ENCODE measurements at places on chromosomes 1 and 21. TPM values are rescaled to one million over a fixed set of nuclear protein-coding genes. Genes with fewer than 3 reads are reported as not detected.
A peak's percentile ranks its signal among the peaks of the same experiment; 100 is the strongest.

GRCh38 chr1:22654692-22655091, 1.7 kb downstream of the C1QB start:
- DNase-seq, result no peak
- no peaks in the 10 kb centered on the region for H3K4me1 ChIP-seq
- no peaks in the 10 kb centered on the region for H3K27me3 ChIP-seq
- no peak overlapping the region for H3K27ac ChIP-seq

DNA sequence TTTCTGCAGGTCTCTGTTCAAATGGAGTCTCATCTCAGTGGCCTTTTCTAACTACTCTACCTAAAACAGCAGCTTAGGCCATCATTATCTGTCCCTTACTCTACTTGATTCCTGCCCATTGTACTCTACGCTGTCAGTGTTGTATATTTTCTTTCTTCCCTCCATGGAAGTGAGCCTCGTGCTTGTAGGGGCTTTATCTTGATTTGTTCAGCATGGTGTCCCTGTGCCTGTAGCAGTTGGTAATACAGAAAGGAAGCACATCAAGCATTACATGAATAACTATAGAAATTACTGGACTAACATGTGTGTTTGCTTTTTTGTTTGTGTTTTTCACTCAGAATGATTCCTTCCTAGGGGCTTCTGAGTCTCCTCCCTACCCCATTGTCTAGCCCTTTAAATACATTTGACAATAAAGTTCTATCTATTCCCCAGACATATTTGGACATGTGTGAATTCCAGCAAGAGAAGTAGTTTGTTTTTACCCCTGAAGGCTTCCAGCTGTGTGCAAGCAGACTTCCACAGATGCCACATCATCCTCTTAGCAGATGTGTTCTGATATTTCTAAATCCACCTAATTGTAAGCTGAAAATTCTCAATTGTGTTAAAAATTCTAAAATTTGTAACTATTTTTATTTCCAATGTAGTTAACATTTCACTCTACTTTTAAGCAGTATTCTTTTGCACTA, 40.3 kb downstream of the PRMT2 start:
- no peak overlapping the region for H3K4me3 ChIP-seq
- no peaks in the 10 kb centered on the region for H3K36me3 ChIP-seq
- no peaks in the 10 kb centered on the region for H3K27me3 ChIP-seq
- no peaks in the 10 kb centered on the region for H3K4me1 ChIP-seq
- H3K27ac ChIP-seq, result no peak overlapping the region
- no peak for DNase-seq

DNA sequence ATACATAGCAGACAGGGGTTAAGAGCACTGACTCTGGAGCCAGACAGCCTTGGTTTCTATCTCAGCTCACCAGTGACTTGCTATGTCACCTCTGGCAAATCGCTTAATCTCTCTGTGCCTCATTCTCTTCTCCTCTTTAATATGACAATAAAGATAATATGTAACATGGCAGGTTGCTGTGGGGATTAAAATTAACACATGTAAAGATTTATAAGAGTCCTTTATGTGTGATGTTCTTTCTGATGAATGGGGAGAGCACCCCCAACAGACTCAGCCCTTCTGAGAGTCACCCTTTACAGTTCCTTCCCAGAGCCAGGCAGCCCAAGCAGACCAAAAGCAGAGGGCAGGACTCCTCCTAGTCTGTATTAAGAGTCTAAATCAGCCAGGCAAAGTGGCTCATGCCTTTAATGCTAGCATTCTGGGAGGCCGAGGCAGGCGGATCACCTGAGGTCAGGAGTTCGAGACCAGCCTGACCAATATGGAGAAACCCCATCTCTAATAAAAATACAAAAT, 76.5 kb upstream of the SDC3 start:
- no peaks in the 10 kb centered on the region for H3K36me3 ChIP-seq
- H3K27ac ChIP-seq, result no peak overlapping the region
- DNase-seq, result no peak
- H3K4me1 ChIP-seq, result peaks cover 65% of the 10 kb centered on the region
- H3K27me3 ChIP-seq, result no peaks in the 10 kb centered on the region

- DNase-seq, result no peak
- H3K4me1 ChIP-seq, result peaks cover 19% of the 10 kb centered on the region
- H3K27ac ChIP-seq, result no peak overlapping the region
- no peaks in the 10 kb centered on the region for H3K27me3 ChIP-seq
- H3K36me3 ChIP-seq, result no peaks in the 10 kb centered on the region
Measured at GRCh38 chr1:184060316-184060715, 8.8 kb downstream of the TSEN15 start.

DNA sequence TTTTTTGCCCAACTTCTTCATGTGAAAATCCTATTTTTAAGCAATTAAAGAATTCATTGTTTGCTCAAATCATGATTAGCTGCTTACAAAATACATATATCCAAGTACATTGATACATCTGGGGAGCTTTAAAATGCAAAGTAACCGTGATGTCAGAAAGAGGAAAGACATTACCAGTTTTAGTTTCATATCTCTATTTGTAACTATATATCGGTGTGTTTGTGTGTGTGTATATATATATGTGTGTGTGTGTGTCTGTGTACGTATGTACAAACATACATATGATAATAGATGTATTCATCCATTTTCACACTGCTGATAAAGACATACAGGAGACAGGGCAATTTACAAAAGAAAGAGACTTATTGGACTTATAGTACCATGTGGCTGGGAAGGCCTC, 310.1 kb downstream of the DPYD start:
- H3K27me3 ChIP-seq, result no peaks in the 10 kb centered on the region
- H3K4me3 ChIP-seq, result no peak overlapping the region
- H3K27ac ChIP-seq, result no peak overlapping the region

- no peaks in the 10 kb centered on the region for H3K27me3 ChIP-seq
- no peak overlapping the region for H3K27ac ChIP-seq
- H3K4me1 ChIP-seq, result no peaks in the 10 kb centered on the region
- H3K4me3 ChIP-seq, result no peak overlapping the region
Measured at GRCh38 chr1:39683591-39684312, 7.5 kb downstream of the HPCAL4 start.

DNA sequence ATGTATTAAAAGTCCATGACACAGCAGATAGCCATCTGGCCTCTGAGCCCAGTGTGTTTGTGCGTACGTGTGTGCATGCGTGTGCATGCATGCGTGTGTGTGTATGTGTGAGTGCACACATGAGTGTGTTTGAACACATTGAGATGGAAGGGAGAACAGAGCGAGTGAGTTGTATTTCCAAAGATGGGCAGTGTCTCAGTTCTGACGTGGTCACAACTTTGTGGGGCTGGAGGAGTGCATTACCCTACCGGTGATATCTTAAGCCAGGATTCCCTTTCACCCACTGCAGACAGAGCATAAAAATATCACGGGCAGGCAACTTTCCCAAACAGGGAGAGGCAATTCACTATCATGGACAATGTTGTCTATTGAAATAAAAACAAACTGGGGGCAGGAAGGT, 27.8 kb downstream of the IRF2BP2 start:
- H3K36me3 ChIP-seq, result no peaks in the 10 kb centered on the region
- H3K27me3 ChIP-seq, result no peaks in the 10 kb centered on the region
- no peak for DNase-seq
- H3K27ac ChIP-seq, result peak overlapping the region; percentile 85

DNA sequence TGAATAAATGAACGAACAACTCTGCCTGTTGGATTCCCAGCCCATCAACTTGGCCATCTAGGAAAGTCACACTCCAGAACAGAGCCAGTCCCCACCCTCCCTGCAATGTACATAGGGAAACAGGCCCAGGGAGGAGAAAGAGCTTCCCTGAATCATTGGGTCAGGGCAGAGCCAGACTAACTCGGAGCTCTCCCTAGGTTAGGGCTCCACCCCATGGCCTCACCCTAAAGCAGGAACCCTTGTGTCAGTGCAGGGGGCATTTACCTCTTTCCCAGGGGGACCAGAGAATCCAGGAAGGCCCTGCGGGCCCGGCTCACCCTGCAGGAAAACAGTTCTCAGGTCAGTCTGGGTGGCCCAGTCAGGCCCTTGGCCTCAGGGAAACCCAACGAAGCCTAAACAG, 11.6 kb downstream of the COL9A2 start:
- H3K36me3 ChIP-seq, result no peaks in the 10 kb centered on the region
- no peak overlapping the region for H3K27ac ChIP-seq
- H3K4me1 ChIP-seq, result peaks cover 3% of the 10 kb centered on the region
- H3K4me3 ChIP-seq, result no peak overlapping the region
- no peaks in the 10 kb centered on the region for H3K27me3 ChIP-seq
- no peak for DNase-seq

- H3K36me3 ChIP-seq, result no peaks in the 10 kb centered on the region
- H3K4me1 ChIP-seq, result peaks cover 34% of the 10 kb centered on the region
- H3K27ac ChIP-seq, result no peak overlapping the region
- DNase-seq, result no peak
- no peaks in the 10 kb centered on the region for H3K27me3 ChIP-seq
Measured at GRCh38 chr1:151995774-151996173, 2.1 kb upstream of the S100A10 start.

DNA sequence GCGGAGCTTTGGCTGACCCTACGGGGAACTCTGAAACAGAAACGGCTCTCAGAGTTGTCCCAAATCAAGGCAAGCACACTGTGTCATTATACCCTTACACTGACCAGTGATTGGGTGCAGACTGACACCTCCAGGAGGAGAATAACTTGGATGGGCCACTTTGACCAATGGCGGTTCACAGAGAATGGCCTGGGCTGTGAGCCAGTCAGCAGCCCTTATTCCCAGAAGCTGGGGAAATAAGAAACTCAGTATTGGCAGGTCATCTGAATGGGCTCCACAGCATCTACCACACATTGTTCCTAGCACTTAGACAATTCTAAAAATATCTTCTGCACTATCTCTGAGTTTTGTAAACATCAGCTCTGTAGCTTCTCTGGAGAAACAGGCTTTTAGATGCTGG, 265.2 kb downstream of the ADGRL2 start:
- H3K4me1 ChIP-seq, result no peaks in the 10 kb centered on the region
- no peak overlapping the region for H3K27ac ChIP-seq
- no peak for DNase-seq
- no peaks in the 10 kb centered on the region for H3K36me3 ChIP-seq
- H3K4me3 ChIP-seq, result no peak overlapping the region
- H3K27me3 ChIP-seq, result no peaks in the 10 kb centered on the region

GRCh38 chr21:46423546-46424038, 35.1 kb upstream of the DIP2A start:
- H3K27ac ChIP-seq, result no peak overlapping the region

GRCh38 chr1:18299441-18300338, 181.0 kb upstream of the KLHDC7A start:
- no peak overlapping the region for H3K4me3 ChIP-seq
- peaks cover 4% of the 10 kb centered on the region for H3K27me3 ChIP-seq
- H3K4me1 ChIP-seq, result no peaks in the 10 kb centered on the region
- DNase-seq, result no peak
- H3K36me3 ChIP-seq, result no peaks in the 10 kb centered on the region

DNA sequence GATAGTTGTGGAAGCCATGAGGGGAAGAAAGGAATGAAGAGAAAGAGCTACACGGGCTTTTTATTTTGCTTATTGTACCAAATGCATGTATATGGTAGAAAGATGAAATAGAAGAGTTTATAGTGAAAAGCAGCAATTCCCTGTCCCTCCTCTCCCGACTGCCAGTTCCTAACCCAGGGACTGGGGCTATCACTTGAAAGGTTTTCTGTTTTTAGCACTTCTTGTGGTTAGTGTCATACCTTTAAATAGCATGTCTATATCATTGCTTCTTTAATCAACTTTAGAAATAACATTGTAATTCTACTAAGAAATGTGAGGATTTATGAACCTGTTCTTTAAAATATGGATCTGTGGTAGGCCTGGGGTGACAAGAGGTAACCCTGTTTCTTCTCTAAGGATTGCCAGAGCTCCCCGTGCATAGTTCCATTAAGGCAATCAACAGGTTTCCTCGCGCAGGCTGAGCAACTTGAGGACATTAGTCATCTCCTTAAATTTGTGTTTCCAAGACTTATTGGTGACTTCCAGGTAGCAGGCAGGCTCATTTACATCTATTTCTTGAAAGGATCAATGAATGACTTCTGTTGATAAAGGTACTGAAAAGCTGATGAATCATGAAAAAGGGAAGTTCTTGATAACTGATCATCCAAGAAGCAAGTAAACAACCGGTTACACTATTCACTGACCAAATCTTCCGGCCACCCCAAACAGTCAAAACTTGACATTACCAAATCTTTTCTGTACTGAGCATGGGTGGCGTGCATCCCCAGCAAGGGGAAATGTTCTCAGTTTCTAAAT, 37.8 kb upstream of the S1PR1 start:
- no peaks in the 10 kb centered on the region for H3K36me3 ChIP-seq
- no peak overlapping the region for H3K4me3 ChIP-seq
- H3K27me3 ChIP-seq, result no peaks in the 10 kb centered on the region
- no peak for DNase-seq

- no peak for DNase-seq
- H3K36me3 ChIP-seq, result no peaks in the 10 kb centered on the region
- H3K4me3 ChIP-seq, result no peak overlapping the region
- H3K4me1 ChIP-seq, result no peaks in the 10 kb centered on the region
Measured at GRCh38 chr1:236507022-236507700, 16.6 kb upstream of the LGALS8 start.

- DNase-seq, result no peak
- H3K4me3 ChIP-seq, result no peak overlapping the region
- no peaks in the 10 kb centered on the region for H3K27me3 ChIP-seq
- no peaks in the 10 kb centered on the region for H3K4me1 ChIP-seq
Measured at GRCh38 chr1:235745503-235746136, 96.0 kb upstream of the GNG4 start.

DNA sequence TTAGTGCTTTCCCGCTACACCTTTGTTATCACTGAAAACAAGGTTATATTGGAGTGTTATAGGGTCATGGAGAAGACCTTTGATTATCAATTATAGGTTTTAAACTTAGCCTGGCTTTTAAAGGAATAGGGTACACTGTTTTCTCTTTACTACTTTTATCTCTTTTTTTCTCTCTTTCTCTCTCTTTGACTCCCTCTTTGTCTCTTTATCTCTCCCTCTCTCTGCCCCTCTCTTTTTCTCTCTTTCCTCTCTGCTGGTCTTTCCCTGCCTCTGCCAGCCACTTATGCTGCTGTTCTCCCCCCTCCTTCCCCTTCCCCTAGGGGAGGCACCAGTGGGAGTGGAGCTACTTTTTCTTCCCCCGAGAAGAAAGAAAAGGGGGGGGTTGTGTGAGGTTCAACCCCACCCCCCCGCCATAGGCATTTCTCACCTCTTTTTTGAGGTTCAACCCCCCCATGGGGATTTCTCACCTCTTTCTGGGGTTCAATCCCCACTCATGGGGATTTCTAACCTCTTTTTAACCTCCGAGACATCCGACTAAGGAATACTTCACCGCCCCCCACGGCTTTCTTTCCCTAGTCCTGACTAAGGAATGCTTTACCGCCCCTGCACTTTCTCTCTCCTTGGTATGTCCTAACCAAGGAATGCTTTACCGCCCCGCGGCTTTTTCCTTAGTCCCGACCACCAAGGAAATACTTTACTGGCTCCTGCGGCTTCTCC, 17.2 kb upstream of the ZBTB8B start:
- H3K4me1 ChIP-seq, result no peaks in the 10 kb centered on the region
- H3K27ac ChIP-seq, result peak overlapping the region; percentile 21
- no peaks in the 10 kb centered on the region for H3K36me3 ChIP-seq
- H3K4me3 ChIP-seq, result peak overlapping the region; percentile 71
- DNase-seq, result no peak
- no peaks in the 10 kb centered on the region for H3K27me3 ChIP-seq

The FAM78B gene
- 0.81 TPM for total RNA-seq

The RGS8 gene
- not detected for total RNA-seq

The HSD11B1 gene
- 15.7 TPM for total RNA-seq

The HHAT gene
- total RNA-seq, result 4.5 TPM

The S100A12 gene
- 22.5 TPM for total RNA-seq

The RGS16 gene
- 15.2 TPM for total RNA-seq
